ENCODE measurements at places on chromosomes 16 and 17.

- DNase-seq = no peak
Observed at GRCh38 chr16:20001856-20002707, 71.6 kb downstream of the GPR139 start.

- no peak for DNase-seq
Observed at GRCh38 chr16:25270577-25270976, 12.9 kb upstream of the ZKSCAN2 start.

- no peak for DNase-seq
Observed at GRCh38 chr17:79393358-79394052, 217.3 kb downstream of the RBFOX3 start.

- DNase-seq = no peak
Observed at GRCh38 chr16:23506606-23506994, 3.7 kb downstream of the GGA2 start.

GRCh38 chr16:14600164-14600563, 29.9 kb downstream of the PARN start:
- DNase-seq = no peak

DNA sequence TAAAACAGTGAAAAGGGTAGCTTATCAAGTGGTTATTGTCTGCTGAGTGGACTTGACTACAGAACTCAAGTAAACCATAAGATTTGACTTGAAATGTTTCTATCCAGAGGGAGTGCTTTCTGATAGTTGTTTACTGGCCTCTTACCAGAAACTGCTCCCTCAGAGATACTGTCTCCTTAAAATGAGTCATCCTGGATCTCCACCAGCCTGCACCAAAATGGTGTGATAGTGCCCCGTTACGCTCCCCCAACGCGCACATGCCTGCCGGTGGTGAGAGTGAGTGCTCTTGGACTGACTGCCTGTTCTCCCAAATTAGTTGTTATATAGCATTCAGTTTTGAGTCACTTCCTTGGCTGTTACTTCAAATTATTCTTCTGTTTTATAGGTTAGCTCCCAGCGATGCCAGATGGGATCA, 22.9 kb downstream of the PRCD start:
- DNase-seq = no peak

DNA sequence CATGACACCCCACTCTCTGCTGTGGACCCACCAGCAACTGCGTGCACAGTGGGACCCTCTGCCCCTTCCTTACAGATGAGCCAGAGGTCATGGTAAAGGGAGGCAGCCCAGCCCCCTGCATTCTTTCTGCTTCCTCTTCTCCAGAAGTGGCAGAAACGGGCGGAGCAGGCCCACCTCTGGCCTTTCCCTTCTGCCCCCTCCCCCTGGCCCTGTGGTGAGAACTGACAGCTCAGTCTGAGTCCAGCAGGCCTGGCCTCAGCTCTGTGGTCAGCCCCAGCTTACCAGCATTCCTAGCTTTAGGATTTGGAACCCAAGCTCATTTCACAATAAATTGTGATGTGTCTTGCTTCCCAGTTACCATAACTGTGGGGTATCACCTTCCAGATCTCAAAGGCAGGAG, 4.8 kb upstream of the ANKRD11 start:
- DNase-seq = no peak

- no peak for DNase-seq
Observed at GRCh38 chr17:53420035-53420641, 402.6 kb upstream of the KIF2B start.

DNA sequence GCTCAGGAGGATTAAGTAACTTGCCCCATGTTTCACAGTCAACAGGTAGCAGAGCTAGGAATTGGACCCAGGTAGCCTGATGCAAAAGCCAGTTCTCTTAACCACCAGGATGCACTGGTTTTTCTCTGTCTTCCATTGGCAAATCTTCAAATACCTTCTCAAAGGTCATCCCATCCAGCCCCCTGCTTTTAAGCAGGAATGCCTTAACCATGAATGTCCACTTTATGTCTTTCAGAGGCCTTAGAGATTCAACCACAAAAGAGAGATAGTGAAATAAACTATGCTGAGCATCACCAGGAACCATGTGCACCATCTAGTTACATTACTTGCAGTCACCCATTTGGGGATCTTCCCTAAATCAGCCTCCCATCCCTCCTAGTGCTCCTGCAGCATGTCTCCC, 94.3 kb downstream of the C17orf67 start:
- no peak for DNase-seq
